ENCODE measurements at places on chromosomes 1 and 21.
A peak's percentile ranks its signal among the peaks of the same experiment; 100 is the strongest.

DNA sequence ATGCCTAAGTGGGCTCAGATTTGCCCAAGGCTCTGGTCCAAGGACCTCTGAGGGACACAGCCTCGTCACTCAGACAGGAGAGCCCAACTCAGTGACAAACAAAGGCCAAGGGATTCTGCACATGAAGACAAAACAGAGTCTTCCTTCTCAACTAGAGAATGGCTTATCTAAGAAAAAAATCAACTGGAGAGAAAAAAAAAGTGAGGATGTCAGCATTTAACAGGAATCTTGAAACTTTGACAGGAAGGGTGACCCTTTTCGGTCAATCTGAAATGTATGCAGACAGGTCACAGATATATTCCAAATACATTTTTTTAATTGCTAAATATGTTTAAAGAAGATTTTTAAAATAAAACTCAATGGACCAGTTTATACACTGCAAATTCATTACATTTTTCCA, 154.5 kb downstream of the ETS2 start:
- no peak for DNase-seq

DNA sequence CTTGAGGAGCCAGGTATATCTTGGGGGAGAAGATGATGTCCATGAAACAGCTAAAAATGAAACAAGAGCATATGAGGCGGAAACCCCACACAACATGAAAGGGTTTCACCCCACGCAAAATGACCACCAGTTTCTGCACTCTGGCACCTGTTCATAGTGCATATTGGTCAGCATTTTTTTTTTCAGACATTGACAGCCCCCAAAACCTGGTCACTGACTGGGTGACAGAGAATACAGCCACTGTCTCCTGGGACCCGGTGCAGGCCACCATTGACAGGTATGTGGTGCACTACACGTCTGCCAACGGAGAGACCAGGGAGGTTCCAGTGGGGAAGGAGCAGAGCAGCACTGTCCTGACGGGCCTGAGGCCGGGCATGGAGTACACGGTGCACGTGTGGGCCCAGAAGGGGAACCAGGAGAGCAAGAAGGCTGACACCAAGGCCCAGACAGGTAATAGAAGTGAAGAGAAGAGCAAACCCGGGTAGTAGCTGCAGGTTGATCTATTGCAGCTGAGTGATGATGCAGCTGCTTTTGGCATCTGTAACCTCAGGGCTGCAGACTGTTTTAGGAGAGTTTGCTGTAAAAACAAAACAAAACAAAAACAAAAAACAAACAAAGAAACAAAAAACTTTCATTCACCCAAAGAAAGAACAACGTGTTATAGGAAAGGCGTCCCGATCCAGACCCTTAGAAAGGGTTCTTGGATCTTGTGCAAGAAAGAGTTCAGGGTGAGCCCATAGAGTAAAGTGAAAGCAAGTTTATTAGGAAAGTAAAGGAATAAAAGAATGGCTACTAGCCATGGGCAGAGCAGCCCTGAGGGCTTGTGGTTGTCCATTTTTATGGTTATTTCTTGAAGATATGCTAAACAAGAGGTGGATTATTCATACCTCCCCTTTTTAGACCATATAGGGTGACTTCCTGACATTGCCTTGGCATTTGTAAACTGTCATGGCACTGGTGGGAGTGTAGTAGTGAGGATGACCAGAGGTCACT, 51.0 kb downstream of the TNN start:
- no peak for DNase-seq

DNA sequence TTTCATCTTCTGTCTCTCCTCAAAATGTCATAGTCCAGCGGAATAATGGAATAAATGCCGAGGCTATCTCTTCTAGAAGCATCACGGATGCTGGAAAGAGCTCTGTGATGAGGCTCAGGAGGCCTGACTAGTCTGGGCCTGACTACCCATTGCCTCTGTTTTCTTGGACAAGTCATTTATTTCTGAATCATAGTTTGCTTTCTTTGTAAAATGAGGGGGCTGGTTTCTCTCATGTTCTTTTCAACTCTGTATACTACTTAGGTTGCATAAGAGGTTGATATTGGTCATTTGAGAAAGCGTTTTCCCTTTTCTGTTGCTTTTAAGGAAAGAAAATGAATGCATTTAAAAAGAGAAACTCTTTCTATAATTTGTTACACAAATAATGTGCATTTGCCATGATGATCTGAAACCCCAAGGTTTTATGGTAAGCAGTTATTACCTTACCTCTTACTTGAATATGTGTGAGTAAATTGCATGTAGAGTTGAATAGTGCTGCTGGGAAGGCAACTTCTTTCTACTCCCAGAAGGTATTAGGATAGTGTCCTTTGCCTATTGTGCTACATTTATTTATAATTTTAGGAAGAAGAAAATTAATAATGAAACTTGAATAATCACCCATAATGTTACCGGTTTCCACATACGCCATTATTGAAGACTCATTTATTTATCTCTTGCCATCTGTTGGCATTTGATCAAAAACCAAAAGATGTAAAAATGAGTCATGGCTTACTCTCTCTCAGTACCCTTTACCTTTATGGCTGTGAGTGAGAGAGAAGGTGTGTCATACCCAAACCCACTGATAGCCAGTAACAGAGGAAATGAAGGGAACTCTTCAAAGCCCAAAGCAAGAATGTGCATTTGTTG, 179.1 kb downstream of the FASLG start:
- DNase-seq: peak; percentile 14

DNA sequence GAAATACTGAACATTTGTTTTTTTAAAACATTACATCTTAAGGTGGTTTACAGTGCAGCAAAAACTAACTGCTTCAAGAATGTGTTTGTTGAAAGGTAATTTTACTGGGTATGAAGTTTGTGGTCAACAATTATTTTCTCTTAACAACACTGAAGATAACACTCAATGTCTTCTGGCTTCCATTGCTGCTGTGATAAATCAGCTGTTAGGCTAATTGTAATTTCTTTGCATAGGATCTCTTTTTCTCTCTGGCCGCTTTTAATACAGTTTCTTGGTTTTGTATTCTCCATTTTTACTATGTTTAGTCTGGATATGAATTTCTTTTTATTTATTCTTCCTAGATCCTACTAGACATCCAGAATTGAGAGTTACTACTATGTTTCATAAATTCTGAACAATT, 44.9 kb downstream of the DOCK7 start:
- no peak for DNase-seq

GRCh38 chr1:28965271-28965870, 51.0 kb downstream of the EPB41 start:
- no peak for DNase-seq
